Astrocyte of the hippocampus (primary cell): ENCODE measurements at places on chromosomes 6 and 20.

DNA sequence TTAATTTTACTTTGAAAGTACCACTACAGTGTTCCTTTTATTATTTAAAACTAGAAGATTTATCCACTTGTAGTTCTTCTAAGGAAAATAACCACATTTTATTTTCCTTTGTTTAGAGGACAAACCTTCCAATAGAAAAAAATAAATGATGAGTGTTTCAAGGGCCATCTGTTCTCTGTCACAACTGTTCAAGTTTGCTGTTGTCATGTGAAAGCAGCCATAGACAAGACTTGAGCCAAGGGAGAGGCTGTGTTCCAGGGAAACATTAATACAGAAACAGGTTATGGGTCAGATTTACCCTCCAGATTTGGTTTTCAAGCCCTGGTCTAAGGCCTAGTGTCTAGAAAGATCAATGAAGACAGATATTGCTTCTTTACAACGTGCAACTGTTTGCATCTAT lies 463.6 kb downstream of the C6orf118 start:
- no peak for DNase-seq

GRCh38 chr6:139927742-139928305 lies 553.4 kb upstream of the CITED2 start:
- no peak for DNase-seq

DNA sequence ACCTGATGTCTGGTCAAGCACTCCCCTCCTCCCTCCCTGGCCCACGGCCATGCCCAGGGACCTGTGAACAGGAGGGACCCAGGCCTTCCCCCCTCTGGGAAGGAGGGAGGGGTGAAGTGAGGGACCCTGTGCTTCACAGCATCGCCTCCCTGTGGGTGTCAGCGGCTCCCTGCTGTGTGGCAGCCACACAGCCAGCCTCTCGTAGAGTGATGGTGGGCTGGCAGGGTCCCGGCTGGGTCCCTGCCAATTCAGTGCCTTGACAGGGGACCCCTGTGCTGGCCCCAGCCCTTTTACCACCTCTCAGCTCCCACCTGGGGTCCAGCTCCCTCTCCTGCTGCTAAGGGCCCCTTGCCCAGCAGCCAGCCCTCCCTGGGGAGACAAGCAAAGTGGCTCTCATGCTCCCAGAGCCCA lies 31.3 kb upstream of the GRM4 start:
- no peak for DNase-seq

DNA sequence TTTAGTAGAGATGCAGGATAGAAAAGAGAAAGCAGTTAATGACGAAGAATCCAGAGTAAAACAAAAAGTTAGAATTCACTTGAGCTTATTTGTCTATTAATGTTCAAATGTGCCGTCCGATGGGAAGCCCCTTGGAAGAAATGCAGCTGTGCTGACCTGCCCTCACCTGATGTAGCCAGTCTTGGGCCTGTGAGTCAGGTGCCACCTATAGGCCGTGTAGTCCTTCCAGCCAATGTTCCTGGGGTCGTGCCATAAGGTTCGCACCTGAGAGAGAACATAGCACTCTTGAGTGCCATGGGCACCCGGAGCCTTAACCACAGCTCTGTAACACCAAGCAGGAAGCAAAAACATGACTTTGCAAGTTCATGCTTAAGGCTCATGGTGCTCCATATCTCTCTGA lies 32.4 kb downstream of the THBS2 start:
- no peak for DNase-seq

DNA sequence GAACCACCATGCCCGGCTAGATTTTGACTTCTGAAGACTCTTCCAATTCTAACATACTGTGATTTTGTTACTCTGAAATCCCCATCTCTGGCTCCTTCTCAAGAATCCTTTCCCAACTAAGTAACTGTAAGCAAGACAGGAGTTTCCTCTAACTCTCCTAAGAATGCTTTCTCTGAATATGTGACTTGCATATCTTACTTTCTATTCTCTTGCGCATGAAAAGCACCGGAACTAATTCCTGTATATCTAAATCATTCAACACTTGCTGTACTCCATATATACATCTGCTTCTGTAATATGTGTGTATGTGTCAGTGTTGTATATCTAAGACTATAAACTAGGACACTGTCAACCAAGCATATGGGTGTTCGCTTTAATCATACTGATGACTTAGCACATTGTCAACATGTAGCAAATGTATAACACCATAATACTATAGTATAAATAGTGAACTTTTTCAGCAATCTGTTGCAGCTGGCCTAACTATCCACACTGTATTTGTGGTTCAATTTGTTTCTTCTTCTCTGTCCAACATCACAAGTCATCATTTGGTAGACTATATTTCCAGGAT lies 108.1 kb upstream of the PRDM1 start:
- DNase-seq, result no peak

- DNase-seq, result no peak
Observed at GRCh38 chr20:20772497-20773085, 60.1 kb upstream of the RALGAPA2 start.

DNA sequence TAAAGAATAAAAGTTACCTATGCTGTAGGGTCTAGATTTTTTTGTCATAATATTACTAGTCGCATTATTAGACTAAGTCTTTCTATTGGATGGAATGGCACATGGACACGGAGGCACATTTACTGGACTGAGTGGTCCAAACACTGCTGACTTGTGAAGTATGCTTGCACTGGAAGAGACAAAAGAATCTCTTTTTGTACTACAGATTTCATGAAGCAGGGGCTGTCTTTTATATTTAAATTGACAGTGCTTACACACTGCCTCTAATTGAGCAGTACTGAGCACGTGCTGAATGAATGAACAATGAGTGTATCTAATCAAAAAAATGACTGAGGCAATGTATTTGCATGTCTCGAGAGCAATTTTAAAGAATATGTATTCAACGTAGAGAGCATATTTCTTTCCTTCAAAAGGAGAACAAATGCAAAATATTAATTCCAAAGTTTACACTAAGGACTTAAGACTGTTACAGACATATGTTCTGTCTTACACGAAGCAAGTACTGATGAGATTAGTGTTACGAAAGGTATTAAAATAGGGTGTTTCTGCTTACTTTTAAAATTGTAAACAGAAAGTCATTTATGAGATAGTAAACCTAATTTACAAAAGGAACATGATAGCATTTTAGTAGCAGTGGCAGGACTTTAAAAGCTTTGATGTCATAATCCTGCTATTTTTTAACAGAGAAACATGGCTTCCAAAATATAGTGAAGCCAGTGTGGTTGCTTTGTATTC lies 8.3 kb downstream of the ELOVL2 start:
- no peak for DNase-seq

GRCh38 chr6:46220352-46221221 lies 49.8 kb upstream of the ENPP5 start:
- DNase-seq, result peak; percentile 44

- DNase-seq, result peak; percentile 83
Observed at GRCh38 chr6:137705160-137706082, 161.6 kb upstream of the TNFAIP3 start.

- DNase-seq, result peak; percentile 65
Observed at GRCh38 chr20:37282556-37282955, 6.9 kb upstream of the MANBAL start.

GRCh38 chr6:134949927-134950326 lies at the start of gene ALDH8A1:
ALDH8A1 (minus strand) TSS chr6:134950101; CDS start chr6:134950053, 48 bp downstream.
- DNase-seq, result no peak

GRCh38 chr6:71446057-71446456 lies 157.4 kb downstream of the OGFRL1 start:
- DNase-seq, result no peak

DNA sequence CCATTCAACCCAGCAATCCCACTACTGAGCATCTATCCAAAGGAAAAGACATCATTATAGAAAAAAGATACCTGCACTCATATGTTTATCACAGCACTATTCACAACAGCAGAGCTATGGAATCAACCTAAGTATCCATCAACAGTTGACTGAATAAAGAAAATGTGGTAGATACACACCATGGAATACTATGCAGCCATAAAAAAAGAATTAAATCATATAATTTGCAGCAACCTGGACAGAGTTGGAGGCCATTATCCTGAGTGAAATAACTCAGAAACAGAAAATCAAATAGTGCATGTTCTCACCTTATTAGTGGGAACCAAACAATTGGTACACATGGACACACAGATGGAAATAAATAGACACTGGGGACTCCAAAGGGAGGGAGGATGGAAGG lies 23.2 kb downstream of the NHSL1 start:
- no peak for DNase-seq

- DNase-seq, result no peak
Observed at GRCh38 chr6:82362144-82362543, 1.5 kb upstream of the TPBG start.
